Activated CD4-positive, alpha-beta T cell treated with anti-CD3 and anti-CD28 coated beads, Interleukin-2, amount 50 U/mL, for 16 hours (primary cell): ENCODE measurements at places on chromosomes 1 and 21.

GRCh38 chr1:194369060-194369459 lies 1182.6 kb upstream of the B3GALT2 start:
- no peak for DNase-seq

DNA sequence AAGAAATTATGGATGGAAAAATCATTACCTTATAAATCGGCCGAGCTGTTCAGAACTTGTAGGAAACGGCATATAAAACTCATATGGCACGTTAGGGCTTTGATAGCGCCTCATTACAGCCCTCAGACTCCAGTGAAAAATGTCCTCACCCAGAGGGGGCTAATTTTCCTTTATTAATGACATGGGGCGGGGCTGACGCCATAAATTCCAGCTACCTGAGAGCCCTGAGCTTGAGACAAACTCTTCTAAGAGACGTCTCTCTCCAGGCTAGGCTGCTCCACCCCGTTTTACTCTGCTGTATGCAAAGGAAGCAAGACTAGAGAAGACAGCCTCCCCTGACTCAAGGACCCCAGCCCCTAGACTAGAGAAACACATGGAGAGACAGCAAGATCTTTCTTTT lies 149.4 kb downstream of the TRABD2B start:
- no peak for DNase-seq

DNA sequence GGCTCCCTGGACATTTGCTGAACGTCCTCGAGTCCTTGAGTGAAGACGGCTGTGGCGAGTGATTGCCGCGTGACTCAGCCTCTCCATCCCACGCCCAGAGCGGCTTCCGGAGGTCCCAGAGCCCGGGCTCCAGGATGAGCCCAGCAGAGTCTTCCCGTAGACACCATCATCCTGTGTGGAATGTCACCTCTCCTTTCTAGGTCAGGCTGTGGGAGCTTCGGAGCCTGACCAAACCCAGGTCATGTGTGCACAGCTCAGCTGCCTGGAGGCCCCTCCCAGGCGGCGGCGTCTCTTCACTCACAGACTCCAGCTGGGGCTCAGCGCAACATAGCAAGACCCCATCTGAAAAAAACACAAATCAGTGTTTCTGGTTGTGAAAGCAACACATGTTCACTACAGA lies 38.2 kb downstream of the PRKCZ start:
- DNase-seq, result no peak

- no peak for DNase-seq
These were observed 57.3 kb upstream of the MAGI3 start for GRCh38 chr1:113333056-113333455.

DNA sequence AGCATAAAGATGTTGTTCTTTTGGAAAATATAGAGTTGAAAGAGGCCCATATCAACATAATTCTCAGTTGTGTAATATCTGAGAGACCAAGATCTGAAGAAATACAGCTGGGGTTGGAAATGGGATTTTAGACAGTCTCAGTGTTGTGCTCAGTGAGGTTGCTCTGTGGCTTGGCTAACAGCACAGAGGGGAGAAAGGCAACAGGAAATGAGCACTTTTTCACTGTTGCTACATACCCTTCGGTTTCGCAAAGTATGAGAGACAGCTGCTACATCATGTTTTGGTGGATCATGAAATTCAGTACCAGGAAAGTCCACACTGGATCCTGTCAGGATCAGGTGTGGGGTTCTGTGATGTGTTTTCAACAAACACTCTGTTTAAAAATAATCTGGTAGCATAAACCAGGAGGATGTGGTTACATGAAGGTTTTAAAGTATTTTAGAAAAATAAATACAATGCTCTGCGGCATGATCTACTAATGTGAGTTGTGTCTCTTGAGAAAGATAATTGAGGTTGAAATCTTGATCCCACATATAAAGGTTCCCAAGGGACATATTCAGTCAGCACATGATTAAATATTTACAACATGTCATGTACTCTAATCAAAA lies 7.0 kb upstream of the GPR88 start:
- peak; percentile 65 for DNase-seq

DNA sequence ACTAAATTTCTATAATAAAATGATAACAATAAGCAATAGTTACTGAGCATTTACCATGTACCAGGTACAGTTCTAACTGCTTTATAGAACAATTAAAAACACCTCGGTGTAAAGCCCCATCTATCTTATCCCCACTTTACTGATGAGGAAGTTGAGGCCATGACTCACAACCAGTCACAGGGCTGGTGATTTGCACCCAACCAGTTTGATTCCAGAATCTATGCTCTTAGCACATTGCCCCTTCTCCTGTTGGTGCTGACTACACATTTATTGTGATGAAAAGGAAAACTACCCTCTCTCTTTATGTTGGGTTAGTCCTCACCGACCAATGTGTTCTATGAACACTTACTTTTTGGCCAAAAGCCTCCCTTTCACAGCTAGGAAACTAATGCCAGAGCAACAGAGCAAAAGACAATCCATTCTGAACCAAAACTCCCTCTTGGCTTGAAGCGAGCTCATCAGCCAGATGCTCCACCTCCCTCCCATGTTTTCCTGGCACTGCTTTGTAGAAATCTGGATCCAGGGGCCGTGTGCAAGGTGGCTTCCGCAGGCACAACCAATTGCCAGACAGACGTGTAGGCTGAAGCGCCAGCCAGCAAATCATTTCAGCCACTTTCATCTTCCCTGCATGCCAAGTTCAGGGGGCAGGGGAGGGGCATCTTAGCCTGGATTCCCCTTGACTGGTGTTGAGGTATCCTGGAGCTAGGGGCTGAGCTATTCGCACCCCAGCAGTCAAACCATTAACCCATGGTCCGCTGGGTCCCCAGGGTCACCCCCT lies 32.0 kb upstream of the SLC30A1 start:
- DNase-seq, result no peak
